Fibroblast of skin of right quadriceps (primary cell): ENCODE measurements at places on chromosomes 5 and 9.

DNA sequence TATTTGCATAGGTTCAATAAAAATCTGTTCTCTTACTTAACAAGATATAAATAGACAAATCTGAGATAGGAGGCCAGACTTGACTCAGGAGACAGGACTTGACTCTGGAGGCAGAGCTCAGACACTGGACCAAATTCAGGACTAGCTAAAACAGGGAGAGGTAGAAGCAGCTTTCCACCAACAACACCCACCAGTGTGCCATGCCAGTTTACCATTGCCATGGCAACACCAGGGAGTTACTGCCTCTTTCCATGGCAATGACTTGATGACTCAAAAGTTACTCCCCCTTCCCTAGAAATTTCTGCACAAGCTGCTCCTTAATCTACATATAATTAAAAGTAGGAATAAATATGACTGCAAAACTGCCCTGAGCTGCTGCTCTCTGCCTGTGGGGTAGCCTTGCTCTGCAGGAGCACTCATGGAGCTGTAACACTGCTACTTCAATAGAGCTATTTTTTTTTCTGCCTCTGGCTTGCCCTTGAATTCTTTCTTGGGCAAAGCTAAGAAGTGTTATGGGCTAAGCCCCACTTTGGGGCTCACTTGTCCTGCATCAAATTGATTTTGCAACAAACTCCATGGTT is 473.0 kb downstream of the PLK2 start:
- peak; percentile 44 for DNase-seq

- peak; percentile 60 for DNase-seq
Observed at GRCh38 chr5:59097116-59097515, 514.2 kb downstream of the RAB3C start.

GRCh38 chr5:169344629-169345028 is 43.7 kb upstream of the SLIT3 start:
- peak; percentile 54 for DNase-seq

DNA sequence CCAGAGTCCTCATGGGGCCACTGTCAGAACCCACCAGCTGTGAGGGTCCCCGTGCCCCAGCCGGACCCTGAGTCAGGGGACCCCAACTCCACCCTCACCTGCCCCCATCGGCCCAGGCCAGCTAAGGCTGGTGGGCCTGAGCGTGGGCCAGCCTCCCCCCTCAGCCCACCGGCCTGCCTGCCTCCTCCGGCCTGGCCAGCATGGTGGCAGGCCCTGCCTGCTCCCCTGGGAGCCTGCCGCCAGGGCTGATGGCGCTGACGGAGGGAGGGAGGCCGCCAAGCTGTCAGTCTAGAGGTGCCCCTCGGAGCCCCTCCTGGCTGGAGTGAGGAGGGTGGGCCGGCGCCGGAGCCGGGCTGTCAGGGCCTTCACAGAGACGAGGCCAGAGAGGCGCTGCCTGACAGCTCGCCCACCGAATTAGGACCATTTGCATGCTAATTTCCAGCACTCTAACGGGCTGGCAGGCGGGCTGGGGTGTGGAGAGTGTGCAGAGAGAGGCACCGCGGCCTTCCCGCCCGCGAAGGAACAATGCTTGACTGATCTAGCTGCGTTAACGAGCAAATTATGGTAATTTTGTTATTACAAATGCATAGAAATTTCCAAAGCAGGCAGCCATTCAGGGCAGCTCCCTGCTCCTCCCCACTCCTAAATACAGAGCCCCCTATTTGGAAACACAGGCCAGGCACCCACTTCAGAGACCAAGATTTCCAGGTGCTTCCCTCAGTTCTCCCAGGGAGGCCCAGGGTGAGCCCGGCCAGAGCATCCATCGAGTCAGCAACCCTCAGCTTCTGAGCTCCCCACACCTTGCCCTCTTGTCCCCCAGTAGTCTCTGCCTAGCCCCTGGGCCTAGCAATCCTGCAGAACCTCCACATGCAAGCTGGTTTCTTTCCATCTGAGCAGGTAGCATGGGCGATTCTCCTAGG is 169.3 kb downstream of the PAX5 start:
- no peak for DNase-seq

- peak; percentile 18 for DNase-seq
Observed at GRCh38 chr5:123155446-123155960, 66.5 kb downstream of the PRDM6 start.

DNA sequence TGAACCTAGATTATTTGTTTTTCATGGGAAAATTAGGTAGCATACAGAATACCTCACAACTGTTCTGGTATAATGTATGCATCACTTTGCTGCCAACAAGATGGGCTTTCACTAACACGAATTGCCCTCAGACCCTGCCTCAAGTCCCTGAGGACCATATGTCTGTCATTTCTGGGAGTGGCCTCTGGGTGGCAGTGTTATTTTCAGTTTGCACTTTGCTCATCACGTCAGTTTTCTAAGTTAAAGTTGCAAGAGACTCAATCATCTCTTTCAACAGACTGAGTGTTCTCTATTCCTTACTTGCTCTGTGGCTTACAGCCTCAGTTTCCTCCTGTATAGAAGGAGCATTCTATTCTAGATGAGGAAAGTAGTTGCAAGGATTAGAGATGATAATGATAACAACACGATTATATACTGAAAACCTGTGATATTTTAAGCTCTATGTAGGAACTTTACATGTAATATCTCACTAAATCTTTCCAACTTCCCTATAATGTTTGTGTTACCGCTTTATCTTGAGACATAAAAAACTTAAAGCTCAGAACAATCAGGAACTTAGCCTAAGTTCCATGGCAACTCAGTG is 55.7 kb downstream of the TSSK1B start:
- peak; percentile 52 for DNase-seq

GRCh38 chr5:95424016-95424415 is 32.9 kb downstream of the FAM81B start:
- DNase-seq = no peak

DNA sequence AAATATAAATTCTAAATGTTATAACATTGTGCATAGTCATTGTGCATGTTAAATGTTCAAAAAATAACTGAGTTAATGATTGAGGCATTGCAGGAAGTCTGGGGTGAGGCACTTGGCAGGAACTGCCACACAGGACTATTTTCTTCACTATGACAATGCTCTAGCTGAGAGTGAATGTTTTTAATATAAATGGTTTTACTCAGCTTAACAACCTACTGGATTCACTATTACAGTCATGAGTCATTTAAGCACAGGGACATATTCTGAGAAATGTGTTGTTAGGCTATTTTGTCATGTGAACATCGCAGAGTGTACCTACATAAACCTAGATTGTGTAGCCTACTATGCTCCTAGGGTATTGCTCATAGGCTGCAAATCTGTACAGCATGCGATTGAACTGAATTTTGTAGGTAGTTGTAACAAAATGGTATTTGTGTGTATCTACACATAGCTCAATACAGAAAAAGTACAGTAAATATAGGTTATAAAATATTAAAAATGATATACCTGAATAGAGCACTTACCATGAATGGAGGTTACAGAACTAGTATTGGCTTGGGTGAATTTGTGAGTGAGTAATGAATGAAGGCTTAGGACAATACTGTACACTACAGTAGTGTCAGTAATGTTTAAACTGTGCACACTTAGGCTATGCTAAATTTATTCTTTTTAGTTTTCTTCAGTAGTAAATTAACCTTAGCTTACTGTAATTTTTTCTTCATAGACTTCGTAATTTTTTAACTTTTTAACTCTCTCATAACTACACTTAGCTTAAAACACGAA is 346.1 kb upstream of the PTGER4 start:
- peak; percentile 16 for DNase-seq

DNA sequence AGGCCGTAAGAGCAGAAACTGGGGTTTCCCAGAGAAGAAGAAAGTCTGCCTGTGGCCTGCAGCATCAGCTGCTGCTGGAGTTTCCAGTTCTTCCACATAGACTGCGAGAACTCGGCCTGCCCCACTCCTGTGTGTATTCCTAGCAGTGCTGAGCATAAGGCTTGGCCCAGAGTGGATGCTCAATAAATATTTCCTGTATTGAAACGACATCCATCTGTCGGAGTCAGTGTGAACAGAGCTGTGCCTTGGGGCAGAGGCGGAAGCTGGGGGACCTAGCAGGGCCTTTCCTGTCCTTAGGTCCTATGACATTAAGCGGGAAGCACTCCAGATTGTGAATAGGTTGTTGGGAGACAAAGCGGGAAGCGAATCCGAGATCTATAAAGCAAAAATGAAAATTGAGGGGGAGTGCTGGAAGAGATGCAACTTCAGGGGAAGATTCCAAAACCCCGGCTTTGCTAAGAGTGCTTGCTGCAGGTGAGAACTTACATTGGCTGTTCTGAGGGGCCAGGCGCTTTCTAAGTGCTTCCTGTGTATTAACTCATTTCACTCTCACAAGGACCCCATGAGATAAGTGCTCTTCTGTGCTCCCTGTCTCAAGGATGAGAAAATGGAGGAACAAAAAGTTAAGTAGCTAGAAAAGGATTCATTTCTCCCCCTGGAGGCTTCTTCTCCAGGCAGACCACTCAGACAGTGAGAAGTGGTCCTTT is 76.1 kb upstream of the CXCL14 start:
- DNase-seq = no peak

DNA sequence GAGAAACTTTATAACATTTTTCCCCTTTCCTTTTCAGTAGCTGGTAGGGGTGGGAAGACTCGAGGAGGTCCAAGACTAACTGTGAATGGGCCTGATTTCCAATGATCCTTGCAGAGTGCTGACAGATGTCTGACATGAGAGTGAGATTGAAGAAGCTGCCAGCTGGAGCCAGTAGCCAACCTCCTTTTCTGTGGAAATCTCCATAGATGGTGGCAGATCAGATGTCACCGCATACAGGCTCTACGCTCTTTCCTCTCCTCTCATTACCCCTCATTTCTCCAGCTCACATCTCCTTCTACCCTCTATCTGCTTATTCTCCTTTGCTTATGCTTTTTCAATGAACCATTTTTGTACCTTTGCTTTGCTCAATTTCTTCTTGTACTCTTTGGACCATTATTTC is 395.2 kb upstream of the TNC start:
- DNase-seq = no peak

- no peak for DNase-seq
Observed at GRCh38 chr5:133399247-133399891, 213.0 kb downstream of the FSTL4 start.

GRCh38 chr9:131228988-131229387 is 47.3 kb downstream of the FAM78A start:
- peak; percentile 62 for DNase-seq

GRCh38 chr9:98485706-98486105 is 223.0 kb downstream of the GABBR2 start:
- DNase-seq = peak; percentile 40

- no peak for DNase-seq
Observed at GRCh38 chr5:92179651-92180050, 796.5 kb upstream of the ARRDC3 start.

GRCh38 chr9:35712762-35713400 is 19.1 kb downstream of the TLN1 start:
- DNase-seq = no peak

DNA sequence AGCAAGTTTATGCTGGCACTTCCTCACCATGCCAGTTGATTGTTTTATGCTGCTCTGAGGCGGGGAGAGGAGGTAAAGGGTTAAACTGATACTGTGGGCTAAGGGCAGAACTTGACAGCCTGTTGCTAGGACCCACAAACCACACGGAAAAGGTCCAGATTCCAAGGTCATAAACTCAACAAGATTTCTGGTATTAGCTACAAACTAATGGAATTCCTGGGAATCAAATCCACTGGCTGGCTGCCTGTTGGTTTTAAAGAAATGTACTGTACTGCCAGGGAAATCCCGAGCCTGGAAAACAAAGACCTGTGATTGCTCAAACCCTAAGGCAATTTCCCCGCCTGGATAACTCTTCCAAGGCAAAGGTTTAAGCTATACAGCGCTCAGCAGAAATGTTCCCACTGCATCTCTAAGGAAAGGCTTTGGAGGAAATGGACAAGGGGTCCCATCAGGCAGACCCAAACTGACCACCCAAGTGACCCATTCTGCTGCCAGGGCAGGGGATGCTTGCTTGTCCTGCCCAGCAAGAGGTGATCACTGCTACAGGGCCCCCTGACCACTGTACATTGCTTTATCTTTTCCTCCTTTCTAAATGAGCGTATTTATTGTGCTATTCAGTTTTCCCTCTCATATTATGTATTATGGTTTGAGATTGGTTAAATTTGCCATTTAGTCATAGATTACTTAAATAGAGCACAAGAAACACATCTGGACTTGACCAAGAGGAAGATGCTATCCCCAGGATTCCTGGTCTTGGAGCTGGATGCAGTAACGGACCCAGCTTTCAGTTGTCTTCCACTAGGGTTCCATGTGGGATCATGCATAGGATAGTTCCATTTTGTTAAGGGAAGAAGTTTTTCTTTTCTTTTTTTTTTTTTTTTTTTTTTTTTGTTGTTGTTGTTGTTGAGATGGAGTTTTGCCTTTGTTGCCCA is 124.3 kb downstream of the SUSD1 start:
- DNase-seq = peak; percentile 98

GRCh38 chr9:106637486-106637885 is 225.5 kb upstream of the ZNF462 start:
- DNase-seq = no peak

DNA sequence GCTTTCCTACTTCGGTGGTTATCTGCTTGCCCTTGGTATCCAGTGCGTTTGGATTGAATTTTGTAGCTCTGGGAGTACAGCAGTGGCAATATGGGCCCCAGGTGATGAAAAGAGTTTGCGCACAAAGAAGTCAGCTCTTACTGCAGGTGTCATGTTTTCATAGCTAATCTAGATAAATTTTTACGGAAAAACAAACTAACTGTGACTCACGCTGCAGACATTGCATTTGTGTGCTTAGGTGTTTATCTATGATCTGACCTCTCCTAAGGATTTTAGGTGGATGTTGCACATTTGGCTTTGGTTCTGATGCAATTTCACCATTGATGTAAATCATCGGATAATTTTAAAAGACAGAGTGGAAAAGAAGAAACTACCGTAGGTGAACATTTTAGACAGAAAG is 92.1 kb downstream of the VCAN start:
- DNase-seq = no peak

- DNase-seq = no peak
Observed at GRCh38 chr9:13674926-13675637, 395.6 kb upstream of the MPDZ start.

DNA sequence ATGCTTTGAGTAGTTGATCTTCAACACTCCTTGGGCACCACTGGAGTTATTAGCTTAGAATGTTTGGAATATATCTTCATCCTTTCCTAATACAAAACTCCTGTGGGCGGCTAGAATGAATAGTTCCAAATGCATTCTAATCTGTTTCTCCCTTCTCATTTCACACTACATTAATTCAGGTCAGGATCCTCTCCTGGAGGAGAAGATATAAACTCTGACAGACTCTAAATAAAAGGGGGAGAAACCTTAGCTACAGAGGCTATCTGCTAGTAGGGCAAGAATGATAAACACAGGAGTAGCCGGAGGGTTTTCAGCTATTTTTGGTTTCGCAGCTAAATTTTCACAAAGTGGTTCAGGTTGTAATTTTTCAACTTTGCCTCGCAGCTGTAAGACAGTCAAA is 45.2 kb upstream of the FAM240B start:
- no peak for DNase-seq

- DNase-seq = no peak
Observed at GRCh38 chr9:109329638-109330258, 8.9 kb upstream of the EPB41L4B start.
